ENCODE measurements at places on chromosomes 7 and 10. TPM values are rescaled to one million over a fixed set of nuclear protein-coding genes. Genes with fewer than 3 reads are reported as not detected.

Gene CREB5
- total RNA-seq, result 3.2 TPM

Gene PDK4
- 0.07 TPM for total RNA-seq

Gene ARMH3
- total RNA-seq, result 6.0 TPM

Gene CCM2
- 67.4 TPM for total RNA-seq

Gene TAF3
- total RNA-seq, result 3.6 TPM

Gene SPDYE6
- not detected for total RNA-seq

Gene VPS26A
- 46.6 TPM for total RNA-seq

Gene CRPPA
- 0.26 TPM for total RNA-seq

Gene DHTKD1
- total RNA-seq, result 21.0 TPM

Gene LMTK2
- total RNA-seq, result 8.7 TPM

Gene ABCB1
- total RNA-seq, result 0.14 TPM

Gene AKR1B15
- not detected for total RNA-seq

Gene ZNHIT1
- total RNA-seq, result 113 TPM

Gene PKD2L1
- not detected for total RNA-seq

Gene CPEB3
- 0.69 TPM for total RNA-seq

Gene DBNL
- total RNA-seq, result 171 TPM

Gene VSTM4
- 2.6 TPM for total RNA-seq

All from A172 (cell line).